ENCODE measurements at places on chromosomes 13 and 19.

DNA sequence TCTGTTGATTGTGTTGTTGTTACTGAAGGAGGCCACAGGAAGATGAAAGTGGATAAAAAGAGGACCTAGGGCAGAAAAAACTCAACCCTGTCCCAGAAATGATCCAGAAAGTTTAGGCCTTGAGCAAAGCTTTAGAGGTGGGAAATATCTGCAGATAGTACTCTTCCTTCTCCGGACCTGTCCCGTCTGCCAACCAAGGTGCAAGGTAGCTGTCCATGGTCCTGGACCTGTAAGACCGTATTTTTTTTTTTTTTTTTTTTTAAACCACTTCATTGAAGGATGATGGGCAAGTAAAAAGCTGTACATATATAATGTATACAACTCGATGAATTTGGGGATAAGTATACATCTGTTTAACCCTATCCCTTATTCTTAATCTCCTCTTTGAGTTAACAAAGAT is 225.9 kb downstream of the OLFM4 start:
- no peak for DNase-seq

GRCh38 chr13:30006246-30006645 is 155.8 kb upstream of the UBL3 start:
- DNase-seq = no peak

GRCh38 chr19:18284712-18285360 is 3.4 kb upstream of the JUND start:
- DNase-seq = no peak

- no peak for DNase-seq
Measured at GRCh38 chr13:65943708-65944107, 1286.4 kb downstream of the PCDH9 start.

GRCh38 chr19:5952193-5953029 is 25.5 kb downstream of the RANBP3 start:
- DNase-seq = no peak

GRCh38 chr19:48290771-48291488 is 21.0 kb downstream of the ZNF114 start:
- peak; percentile 70 for DNase-seq

- no peak for DNase-seq
Measured at GRCh38 chr13:48647625-48648024, 6.1 kb upstream of the CYSLTR2 start.

GRCh38 chr19:8333767-8334457 is 9.2 kb downstream of the KANK3 start:
- DNase-seq = peak; percentile 80

- DNase-seq = no peak
Measured at GRCh38 chr13:20823071-20823470, 49.3 kb upstream of the EEF1AKMT1 start.

DNA sequence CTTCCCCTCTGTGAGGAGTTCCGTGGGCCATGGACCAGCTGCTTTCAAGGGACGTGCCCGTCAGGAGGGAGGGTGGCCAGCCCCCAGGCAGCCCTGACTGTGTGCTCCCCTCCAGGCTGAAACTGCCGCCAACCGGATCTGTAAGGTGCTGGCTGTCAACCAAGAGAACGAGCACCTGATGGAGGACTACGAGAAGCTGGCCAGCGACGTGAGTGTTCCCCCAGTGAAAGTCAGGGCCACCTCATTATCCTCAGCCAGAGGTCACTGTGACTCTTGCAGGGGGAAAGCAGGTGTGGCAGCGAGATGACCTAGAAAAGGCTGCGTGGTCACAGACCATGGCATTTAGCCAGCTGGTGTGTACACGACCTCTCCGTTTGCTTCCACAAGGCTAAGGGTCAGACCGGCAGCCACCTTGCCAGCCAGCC is 29.9 kb downstream of the CAPN12 start:
- DNase-seq = no peak

DNA sequence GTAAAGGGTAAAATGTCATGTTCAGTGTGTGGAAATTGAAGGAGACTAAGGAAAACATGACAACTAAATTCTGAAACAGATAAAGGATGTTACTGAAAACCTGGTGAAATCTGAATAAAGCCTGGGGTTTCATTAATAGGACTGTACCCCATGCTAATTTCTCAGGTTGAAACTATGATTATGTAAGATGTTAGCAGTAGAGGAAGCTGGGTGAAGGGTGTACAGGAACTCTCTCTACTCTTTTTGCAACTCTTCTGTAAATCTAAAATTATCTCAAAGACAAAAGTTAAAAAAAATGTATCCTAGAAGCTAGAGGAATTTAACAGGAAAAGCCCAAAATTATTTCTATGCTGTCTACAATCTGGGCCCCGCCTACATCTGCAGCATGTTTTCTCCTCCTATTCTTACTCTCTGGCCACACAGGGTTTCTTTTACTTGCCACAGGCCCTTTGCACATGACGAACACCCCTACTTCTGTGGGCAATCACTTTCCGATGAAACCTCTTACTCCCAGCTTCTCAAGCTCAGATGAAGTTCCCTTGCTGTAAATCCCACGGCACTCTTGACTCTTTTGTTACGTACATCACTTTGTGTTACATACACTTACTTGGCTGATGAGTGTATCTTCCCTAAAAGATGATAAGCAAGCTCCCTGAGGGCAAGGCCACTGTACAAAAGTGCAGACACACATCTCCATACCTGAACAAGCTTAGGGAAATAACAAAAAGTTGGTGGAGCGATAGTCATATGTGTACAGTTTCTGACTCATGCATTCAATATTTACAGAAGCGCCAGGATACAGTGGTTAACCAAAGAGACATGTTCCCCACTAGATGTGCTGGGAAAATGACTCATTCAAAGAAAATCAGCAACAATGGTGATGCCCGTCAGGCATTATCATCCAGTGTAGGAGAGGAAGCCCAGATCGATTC is 32.6 kb downstream of the RUBCNL start:
- DNase-seq = peak; percentile 90

GRCh38 chr13:64239372-64239771 is 2823.7 kb upstream of the PCDH20 start:
- DNase-seq = no peak

DNA sequence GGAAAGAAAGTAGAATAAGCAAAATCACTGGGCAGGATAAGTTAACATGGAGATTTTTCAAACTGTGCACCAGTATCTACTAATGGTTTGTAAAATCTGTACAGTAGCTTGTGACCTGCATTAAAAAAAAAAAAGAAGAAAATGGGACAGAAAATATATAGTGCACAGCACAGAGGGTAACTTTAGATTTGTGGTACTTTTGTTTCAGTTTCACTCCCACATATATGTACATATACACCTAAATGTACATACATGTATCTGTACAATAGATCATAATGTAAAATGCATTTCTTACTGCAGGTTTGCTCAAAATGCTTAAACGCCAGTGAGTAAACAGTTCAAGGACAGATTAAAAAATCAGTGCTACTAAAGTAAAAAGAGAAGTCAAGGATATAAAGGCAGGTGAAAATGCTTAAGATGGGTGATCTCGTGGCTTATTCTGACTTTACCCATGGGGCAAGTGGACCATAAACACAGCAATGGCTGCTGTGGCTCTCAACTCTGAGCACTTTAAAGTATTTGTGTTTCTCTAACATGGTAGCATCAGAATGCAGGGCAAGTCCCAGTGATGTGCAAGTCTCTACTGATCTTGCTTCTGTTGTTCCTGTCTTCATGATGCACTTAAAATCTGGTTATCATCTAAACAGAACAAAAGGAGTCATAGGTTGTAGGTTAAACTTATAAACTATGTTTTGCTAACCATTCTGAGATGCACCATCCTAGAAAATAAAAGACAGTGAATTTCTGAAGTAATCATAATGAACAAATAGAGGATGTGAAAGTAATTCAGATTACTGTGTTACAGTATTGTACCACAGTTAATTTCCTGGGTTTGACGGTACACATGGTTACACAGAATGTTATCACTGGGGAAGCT is 112.3 kb downstream of the MIPEP start:
- DNase-seq = no peak

DNA sequence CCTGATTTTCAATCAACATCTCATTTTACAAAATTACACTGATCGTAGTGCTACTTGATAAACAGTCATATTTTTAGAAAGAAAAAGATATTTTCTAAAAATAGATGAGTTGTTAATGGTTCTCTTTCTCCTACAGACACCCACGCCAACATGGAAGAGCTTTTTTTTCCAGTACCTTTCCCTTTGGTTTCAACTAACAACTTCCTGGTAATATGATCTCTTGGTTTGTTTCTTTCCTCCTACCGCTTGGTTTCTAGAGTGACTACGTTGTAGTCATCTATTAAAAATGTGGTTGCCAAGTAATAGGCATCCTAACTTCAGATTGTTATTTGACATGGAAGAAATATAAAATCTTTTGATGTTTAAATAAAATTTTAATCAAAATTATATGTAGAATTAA is 189.0 kb downstream of the LACC1 start:
- DNase-seq = peak; percentile 82

DNA sequence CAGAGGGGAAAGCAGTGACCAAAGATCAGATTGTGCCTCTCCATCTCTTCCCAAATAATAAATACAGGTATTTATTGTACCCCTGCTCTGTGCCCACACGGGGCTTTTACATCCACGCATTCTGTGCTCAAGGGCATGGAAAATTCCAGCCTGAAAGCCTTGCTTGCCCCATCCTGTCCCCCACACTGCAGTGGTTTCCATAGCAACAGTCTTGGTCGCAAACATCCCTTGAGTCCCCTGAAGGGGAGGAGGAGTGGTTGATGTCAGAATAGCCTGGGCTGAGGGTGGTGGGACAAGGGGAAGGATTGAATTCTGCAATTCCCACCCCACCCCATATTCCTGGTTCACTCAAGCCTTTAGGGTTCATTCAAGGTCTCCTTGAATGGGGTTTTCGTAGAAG is 41.0 kb upstream of the USP29 start:
- DNase-seq = no peak

DNA sequence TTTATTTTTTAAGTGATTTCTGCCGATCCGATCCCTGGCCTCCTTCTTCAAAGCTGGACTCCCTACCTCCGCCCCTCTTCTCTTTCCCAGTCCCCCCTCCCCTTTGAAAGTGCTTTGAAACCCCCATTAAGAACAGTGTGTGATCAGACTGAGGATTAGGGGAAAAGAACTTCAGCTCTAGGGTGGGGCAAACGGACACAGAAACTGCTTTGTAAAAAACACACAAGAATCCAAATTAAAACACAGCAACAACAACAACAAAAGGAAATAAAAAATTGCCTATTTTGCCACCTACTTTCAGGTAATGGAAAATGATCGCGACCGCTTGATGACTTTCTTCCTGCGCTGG is 1.4 kb downstream of the SPRY2 start:
- no peak for DNase-seq

DNA sequence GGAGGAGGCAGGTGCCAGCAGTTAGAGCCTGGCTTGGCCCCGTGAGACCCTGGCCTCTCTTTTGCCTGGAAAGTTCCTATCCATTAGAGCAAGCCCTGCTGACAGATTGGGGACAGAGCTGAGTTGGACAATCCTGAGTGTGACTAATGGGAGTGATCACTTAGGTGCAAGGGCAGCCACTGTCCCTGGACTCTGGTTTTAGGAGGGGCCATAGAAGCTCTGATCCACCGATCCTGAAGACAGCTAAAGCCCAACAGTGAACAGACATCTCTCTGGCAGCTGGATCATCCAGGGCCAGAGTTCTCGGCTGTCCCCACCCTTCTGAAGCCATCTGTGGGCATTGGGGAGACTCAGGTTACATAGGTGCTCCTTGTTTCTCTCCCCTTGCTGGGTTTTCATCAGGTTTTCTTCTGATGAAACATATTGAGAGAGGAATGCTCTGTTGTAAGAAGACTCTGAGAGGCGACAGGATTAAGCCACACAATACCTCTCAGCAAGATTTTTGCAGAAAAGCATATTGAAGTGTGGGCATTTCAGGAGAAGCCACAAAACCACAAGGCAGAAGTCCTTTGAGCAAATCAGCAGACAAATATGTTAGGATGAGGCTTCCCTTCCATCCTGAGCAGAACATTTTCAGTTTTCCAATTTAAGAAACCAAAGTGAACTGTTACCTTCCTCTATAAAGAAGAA is 288.0 kb upstream of the MAB21L1 start:
- no peak for DNase-seq

- no peak for DNase-seq
Measured at GRCh38 chr19:14460935-14461334, 14.2 kb downstream of the PTGER1 start.

GRCh38 chr19:5536337-5536894 is 31.3 kb downstream of the TINCR start:
- DNase-seq = peak; percentile 69

- no peak for DNase-seq
Measured at GRCh38 chr19:40755791-40756190, 4.8 kb downstream of the SNRPA start.

DNA sequence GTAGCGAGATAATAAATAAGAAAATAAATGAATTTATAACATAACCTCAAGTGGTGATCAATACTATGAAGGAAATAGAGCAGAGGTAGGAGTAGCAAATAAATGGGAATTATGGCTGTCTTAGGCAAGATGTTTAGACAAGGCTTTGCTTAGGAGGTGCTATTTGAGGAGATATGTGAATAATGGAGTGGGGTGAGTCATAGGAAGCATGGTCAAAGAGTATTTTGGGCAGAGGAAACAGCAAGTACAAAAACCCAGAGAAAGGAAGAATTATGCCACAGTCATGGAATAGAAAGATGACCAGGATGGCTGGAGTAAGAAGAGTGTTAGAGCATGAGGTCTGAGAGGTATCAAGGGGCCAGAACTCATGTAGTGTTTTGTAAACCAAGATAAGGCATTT is 33.6 kb upstream of the LPAR6 start:
- peak; percentile 9 for DNase-seq

GRCh38 chr13:113968463-113969310 is 5.2 kb downstream of the C13orf46 start:
- DNase-seq = no peak

- no peak for DNase-seq
Measured at GRCh38 chr13:64538711-64539110, 2691.4 kb downstream of the PCDH9 start.

DNA sequence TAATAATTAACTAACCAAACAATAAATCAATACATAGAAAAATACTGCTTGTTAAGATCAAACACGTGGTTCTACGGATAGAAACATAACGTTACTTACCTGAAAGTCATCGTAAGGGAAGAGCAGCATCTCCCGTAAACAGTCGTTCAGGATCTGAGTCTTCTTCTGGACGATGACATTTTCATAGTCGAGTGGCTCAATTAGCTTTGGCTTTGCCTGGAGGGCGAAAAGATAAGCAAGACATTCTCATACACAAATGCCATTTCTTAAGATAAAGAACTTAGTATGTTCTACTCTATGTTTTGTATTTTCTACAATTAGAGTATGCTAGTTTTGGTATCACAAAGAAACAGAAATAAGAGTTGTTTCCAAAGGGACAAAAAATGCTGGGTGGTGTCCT is 22.5 kb downstream of the DOCK9 start:
- DNase-seq = no peak

DNA sequence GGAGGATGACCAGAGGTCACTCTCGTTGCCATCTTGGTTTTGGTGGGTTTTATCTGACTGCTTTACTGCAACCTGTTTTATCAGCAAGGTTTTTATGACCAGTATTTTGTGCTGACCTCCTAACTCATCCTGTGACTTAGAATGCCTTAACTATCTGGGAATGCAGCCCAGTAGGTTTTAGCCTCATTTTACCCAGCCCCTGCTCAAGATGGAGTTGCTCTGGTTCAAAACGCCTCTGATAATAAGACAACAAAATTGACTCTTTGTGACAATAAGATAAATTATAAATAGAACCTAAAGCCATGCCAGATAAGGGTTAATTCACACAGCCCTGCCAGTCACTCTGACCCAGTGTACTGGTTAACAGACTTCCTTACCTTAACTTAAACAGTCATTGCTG is 267.7 kb upstream of the MAB21L1 start:
- DNase-seq = no peak

- peak; percentile 92 for DNase-seq
Measured at GRCh38 chr19:44746946-44747738, 1.4 kb upstream of the BCL3 start.
